ENCODE measurements at places on chromosomes 2 and 18.
A peak's percentile ranks its signal among the peaks of the same experiment; 100 is the strongest.

DNA sequence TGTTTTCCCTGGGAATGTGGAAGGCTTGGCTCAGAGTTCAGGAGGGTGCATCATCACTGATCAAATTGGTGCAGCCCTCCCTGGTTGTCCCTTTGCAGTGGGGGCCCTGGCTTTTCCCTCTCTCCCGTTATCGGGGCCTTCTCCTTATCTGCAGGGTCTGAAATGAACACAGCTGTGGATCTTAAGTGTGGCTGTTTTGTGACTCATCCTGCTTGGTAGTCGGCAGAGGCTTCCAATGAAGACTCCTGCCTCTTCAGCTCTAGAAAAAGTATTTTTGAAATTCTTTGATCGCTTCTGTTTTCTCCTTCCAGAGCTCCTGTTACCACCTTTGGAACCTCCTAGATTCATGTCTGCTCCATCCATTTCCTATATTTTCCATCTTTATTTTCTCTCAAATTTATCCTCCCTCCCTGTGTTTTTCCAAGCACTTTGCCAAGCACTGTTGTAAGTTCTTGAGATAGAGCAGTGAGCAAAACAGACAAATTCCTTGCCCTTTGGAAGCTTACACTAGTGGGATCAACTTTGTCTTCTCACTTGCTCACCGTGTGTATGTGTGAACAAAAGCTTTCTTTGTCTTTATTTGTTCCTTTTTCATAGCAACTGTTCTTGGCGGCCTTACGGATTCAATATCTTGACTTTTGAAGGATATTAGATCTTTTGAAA, 45.7 kb downstream of the RALB start:
- no peak for DNase-seq

- no peak for DNase-seq
These were observed 89.9 kb downstream of the CDH19 start for GRCh38 chr18:66513996-66514395.

DNA sequence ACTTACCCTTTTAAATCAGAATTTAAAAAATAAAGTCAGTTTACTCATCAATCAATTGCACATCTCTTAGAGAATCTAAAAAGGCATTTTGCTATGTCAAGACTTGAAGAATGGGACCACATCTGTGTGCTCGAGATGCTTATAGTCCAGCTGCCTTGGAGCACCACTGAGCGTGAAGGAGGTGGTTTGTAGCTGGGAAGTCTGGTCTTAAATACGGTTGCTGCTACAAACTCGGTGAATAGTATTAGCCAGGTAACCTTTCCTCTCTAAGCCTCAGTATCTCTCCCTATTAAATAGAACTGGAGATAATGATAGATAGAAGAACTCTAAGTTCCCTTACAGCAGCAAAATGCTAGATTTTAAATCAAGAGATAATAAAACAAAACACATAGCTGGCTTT, 289.7 kb downstream of the TRIB2 start:
- DNase-seq = no peak

- no peak for DNase-seq
These were observed 48.2 kb downstream of the LONRF2 start for GRCh38 chr2:100274076-100274475.

GRCh38 chr18:7325126-7325430, 94.2 kb downstream of the LRRC30 start:
- no peak for DNase-seq

DNA sequence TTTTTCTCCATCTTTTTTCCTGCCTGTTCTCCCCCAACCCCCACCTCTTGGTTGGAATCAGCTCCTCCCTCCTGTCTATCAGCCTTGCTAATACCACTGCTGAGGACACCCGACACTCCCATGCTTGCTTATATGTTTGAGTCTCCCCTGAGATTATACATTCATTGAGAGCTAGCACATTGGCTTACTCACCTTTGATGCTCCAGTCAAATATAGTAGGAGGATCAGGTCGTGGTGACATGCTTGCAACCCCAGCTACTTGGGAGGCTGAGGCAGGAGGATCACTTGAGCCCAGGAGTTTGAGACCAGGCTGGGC, 91.5 kb upstream of the CCBE1 start:
- no peak for DNase-seq

DNA sequence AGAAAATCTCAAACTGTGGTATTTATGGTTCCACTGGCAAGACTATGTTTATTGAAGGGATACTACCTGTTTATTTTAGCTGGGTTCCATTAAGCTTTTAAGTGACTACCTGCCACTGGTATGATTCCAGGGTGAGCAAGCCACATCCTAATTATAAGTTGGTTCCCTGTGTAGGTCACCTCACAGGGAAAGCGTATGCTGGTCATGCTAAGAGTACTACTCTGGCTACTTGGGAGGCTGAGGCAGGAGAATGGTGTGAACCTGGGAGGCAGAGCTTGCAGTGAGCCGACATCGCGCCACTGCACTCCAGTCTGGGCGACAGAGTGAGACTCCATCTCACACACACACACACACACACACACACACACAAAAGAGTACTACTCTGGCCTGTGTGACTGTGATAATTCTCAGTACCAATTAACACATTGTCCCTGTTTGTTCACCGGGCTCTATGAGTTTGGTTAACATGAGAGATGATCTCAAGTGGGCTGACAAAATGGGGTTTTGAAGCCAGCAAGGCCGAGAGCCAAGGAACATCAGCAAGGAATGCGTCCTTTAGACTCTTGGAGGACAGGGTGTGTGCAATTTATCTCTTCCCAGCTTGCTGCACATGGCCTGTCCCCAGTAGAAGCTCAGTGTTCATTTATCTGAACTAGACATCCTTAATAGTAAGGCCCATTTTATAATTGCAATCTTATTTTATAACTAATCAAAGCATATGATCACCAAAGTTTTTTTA, 15.2 kb upstream of the ITSN2 start:
- DNase-seq = no peak

GRCh38 chr2:183284606-183285005, 160.4 kb downstream of the NUP35 start:
- DNase-seq = no peak

GRCh38 chr2:222525811-222526210, 101.5 kb downstream of the SGPP2 start:
- no peak for DNase-seq

GRCh38 chr18:49250816-49251388, 209.5 kb downstream of the DYM start:
- DNase-seq = peak; percentile 43

GRCh38 chr2:64655018-64655664, 1.4 kb upstream of the SERTAD2 start:
- DNase-seq = peak; percentile 52

GRCh38 chr2:10245021-10245420, 57.7 kb upstream of the HPCAL1 start:
- DNase-seq = no peak

GRCh38 chr2:219206328-219207133, at the start of gene ZFAND2B:
ZFAND2B (plus strand) TSS chr2:219206782; CDS start chr2:219206988, 206 bp downstream.
- DNase-seq = peak; percentile 93

Measured in SJSA1 (cell line).